Stimulated activated CD4-positive, alpha-beta T cell treated with anti-CD3 and anti-CD28 coated beads, Interleukin-12 subunit alpha, Interleukin-12 subunit beta, amount 100 ng/mL, for 48 hours (primary cell): ENCODE measurements at places on chromosomes 3 and 15.

GRCh38 chr3:52820736-52821135 is 9.7 kb downstream of the ITIH4 start:
- DNase-seq, result peak; percentile 12

GRCh38 chr3:73719861-73720260 is 95.1 kb upstream of the PDZRN3 start:
- no peak for DNase-seq

DNA sequence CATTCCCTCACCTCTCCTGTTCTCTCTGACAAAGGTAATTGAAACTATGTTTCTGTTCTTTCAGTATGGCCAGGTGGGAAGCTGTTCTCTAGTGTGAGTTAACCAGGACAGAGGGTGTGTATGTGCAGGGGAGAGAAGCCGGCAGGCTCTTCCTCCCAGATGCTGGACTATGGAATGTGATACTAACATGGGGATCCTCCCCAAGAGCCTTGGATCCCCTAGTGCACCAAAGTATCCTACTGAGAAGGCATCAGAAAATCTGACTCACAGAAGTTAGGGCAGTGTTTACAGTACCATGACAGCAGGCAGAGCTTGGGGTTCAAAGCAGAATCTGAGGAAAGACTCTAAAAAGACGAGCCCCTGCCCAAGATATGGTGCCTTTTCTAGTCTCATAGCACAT is 123.1 kb downstream of the APBA2 start:
- no peak for DNase-seq

DNA sequence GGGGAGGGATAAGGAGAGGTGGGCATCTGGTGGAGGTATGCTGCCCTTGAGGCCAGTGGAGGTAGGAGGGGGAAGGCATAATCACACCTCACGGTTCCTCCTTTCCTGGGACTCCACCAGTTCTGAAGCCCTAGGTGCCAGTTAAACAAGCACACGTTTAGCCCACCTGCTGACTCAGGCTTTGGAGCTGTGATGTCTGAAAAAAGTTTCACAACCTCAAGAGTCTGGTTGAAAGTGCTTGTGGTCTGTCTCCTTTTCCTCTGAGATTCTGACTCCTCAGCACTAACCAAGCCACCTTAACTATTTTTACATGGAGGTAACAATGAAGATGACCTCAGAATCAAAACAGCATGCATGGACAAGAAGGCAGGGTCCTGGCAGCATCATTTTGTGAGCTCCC is 23.0 kb downstream of the HPS3 start:
- no peak for DNase-seq

- DNase-seq, result no peak
Measured at GRCh38 chr3:137199678-137200077, 241.9 kb downstream of the IL20RB start.

- no peak for DNase-seq
Measured at GRCh38 chr3:121757087-121757811, 7.7 kb upstream of the GOLGB1 start.

- no peak for DNase-seq
Measured at GRCh38 chr3:124919756-124920155, 14.8 kb downstream of the MUC13 start.

DNA sequence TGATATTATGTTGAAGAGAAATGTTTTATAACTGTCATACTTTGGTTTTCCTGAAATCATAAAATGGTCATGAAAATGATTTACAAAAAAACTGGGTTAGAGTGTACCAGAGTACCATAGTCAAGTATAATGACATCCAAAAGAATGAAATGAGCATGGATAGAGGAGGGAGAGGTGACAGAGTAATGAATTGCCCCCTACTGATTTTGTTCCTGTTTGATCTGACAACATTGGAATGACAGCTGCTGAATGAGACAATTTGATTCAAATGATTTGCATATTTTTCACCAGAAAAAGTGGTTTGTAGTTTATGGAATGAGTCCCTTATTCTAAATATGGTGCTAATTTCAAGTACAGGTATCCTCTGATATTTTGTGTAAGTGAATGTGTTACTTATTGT is 271.7 kb downstream of the CNTN4 start:
- no peak for DNase-seq

DNA sequence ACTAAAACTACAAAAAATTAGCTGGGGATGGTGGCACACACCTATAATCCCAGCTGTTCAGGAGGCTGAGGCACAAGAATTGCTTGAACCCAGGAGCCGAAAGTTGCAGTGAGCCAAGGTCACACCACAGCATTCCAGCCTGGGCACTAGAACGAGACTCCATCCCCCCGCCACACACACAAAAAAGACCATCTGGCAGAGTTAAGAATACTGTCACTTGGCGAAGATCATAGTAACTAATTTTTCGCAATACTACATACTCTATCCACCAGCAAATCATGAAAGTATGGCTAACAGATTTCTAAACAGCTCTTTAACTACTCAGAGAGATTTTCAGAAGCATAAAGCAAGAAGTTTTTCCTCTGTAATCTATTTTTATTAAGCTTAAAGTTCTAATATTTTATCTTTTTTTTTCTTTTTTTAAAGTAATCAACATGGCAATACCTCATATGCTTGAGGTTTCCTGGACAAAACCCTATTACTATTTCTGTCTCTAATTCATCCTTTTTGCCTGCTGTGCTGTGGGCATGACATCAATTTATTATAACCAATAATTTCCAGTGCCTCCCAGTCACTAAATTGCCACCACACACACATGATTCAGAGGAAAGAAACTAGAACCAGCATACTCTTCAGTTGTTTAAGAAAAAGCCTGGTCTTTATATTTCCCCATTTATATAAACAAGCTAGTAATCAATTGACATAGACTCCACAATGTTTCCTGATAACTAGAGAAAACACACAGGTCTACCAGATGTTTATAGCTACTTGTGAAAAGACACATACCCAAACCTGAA is 46.9 kb downstream of the CHSY1 start:
- DNase-seq, result no peak

DNA sequence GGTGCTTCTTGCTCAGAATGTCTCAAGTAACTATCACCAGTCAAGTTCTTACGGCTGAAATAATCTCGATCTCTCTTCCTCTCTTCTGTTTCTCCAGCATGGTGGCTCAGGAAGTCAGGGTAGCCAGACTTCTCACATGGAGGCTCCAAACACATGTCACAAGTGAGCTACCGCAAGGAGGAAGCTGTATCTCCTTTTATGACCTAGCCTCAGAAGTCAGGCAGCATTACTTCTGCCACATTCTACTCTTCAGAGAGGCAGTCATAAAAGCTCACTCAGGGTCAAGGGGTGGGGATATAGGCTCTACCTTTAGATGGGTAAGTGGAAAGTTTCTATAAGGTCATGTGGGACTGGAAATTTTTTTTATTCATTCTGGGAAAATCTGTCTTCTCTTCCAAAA is 86.6 kb upstream of the NEO1 start:
- DNase-seq, result no peak

DNA sequence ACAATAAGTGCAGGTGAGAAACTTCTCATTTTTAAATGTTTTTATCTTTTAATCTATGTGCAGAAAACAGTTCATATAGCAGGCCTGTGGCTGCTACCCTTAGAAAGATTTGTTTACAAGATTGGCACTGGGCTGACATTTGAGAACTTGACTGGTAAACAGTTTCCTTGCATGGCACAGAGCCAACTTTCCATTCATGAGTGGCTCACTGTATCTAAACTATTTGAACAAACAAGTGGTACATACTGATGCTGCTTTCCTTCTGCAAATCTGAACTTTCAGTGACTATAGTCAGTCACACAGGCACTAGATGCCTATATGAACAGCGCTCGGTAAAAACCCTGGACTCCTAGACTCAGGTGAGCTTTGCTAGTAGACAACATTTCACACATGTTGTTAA is 6.3 kb upstream of the GTPBP8 start:
- DNase-seq, result no peak

GRCh38 chr15:42156243-42156922 is at the start of gene PLA2G4F:
PLA2G4F (minus strand) TSS chr15:42156636; CDS start chr15:42156549, 87 bp downstream.
- DNase-seq, result no peak

- DNase-seq, result peak; percentile 20
Measured at GRCh38 chr3:9067352-9067975, 104.2 kb upstream of the RAD18 start.

GRCh38 chr3:196339493-196340254 is 1.5 kb upstream of the TM4SF19 start:
- DNase-seq, result no peak

GRCh38 chr3:178083906-178084866 is 452.1 kb upstream of the KCNMB2 start:
- no peak for DNase-seq

- no peak for DNase-seq
Measured at GRCh38 chr3:55337641-55338180, 149.4 kb downstream of the WNT5A start.

DNA sequence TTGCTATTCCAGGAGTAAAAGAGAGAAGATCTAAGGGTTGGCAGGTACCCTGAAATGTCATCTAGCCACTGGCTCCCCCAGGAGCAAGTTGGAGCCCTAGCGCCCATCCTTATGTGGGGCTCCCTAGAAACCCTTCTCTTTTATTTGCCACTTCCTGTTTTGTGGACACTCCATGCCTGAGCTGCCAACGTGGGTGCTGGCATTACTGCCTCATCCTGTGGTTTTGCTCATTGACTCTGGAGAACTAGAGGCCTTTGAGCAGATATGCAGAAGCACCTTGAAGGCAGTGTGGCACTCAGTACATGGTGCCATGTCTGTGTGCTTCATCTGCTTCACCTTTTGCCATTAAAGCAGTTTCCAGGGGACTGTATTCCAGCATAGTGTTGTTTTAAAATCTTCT is 8.1 kb downstream of the EDEM1 start:
- no peak for DNase-seq

DNA sequence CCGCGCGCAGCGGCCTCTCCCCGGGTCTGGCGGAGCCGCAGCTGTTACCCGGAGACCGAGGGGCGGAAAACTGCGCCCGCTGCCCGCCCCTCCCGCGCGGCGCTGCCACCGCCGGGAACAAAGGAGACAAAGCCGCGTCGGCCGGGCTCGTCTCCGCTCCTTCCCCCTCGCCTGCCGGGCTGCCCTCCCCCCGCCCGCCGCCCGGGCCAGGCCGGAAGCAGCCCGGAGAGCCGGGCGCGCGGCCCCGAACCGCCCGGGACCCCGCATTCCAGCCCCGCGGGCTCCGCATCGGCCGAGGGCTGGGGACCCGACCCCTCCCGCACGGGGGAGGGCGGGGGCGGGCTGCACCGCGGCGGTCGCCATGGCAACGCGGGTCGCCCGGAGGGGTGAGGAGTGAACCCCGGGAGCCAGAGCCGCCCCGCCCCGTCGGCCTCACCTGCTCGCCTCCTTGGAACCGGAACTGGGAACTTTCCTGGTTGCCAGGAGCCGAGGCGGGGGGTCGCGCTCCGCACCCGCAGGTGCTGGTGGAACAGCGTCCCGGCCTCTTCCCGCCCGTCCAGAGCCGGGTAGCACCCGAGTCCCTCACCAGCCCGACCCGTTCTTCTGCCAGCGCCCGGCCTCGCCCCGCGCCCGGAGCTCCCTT is 448 bp downstream of the PLXNB1 start:
- no peak for DNase-seq

DNA sequence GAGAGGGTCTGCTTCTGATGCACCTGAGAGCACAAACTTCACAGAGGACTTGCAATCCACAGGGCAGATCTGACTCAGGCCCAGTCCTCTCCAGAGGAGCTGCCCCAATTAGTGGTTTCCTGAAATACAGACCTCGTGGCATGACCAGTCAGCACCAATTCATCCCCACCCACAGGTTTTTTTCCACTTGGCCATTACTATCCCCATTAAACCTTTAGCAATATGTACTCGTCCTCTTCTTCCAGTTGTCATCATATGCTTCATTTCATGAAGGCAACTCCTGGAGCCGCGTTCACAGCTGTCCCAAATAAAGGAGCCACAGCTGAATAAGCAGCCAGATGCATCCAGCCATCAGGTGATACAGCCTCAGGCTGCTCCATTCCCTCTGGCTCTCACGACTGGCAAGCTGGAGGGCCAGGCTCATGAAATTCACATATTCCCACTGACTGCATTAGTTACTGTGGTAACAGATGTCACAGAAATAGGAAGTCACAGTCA is 163.1 kb downstream of the FMN1 start:
- no peak for DNase-seq

DNA sequence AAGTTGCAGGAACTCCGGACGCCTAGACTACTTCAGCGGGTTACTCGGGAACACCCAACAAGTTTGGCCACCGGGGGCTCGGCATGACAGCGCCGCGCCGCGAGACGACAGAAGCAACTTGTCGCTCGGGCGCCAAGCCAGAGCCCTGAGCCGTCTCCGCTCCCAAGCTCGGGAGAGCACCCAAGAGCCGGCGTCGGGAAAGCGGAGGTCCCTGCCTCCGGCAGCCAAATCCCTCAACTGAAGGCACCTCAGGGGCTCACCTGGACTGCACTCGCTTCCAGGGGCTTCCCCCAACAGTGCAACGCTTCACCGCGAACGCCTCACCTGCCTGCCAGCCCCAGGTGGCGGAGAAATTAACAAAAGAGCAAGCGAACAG is 640 bp downstream of the MB21D2 start:
- DNase-seq, result no peak

DNA sequence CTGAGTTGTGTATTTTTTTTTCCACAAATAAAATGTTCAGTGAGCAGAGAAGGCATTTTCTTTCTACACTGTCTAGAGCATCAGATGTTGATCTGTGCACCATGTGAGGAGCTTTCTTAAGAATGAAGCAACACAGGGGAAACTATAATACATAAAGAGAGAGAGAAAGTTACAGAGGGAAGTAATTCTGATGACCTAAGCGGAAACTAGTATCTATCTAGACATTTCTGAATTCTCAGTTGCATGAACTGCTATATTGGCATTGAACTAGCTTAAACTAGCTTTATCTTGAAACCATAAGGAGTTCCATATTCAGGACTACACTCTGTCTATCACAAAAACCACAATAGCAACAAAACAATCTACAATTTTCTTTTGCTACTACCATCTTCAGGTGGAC is 822.4 kb downstream of the VGLL3 start:
- no peak for DNase-seq

DNA sequence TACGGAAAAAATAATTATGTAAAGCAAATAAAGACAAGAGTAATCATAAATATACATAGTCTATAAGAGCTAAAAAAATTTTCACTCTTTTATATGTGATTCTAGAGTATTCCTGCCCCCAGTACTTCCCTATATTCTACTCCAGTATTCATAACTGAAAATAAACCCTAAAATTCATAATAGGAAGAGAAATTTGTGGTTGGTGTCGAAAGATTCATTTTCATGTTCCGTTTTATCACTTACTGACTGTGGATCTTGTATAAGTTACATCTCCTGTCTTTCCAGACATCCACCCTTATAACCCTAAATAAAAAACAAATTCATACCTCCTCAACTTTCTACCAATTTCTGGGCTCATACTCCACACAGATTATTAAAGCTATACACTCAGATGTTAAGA is 16.0 kb upstream of the MBNL1 start:
- no peak for DNase-seq
